Lower lobe of right lung (tissue), 2 donors: ENCODE measurements at places on chromosomes 6 and 20.

DNA sequence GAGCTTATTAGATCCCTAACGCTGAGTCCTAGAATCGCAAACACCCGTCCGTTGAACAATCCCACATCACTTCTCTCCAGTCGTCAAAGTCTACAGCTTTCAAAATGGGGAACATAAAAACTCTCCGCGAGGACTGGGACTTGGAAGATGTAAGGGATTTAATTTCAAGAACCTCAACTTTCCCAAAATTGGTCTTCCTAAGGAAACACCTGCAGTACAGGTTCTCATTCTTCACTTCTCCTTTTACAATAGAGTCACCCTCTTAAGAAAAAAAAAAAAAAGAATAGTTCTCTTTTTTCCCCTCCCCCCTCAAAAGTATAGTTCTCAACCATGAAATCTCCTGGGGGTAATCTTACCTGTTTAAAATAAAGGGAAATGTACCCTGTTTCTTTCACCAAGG lies 6.6 kb upstream of the ZBTB22 start:
- no peak for DNase-seq

DNA sequence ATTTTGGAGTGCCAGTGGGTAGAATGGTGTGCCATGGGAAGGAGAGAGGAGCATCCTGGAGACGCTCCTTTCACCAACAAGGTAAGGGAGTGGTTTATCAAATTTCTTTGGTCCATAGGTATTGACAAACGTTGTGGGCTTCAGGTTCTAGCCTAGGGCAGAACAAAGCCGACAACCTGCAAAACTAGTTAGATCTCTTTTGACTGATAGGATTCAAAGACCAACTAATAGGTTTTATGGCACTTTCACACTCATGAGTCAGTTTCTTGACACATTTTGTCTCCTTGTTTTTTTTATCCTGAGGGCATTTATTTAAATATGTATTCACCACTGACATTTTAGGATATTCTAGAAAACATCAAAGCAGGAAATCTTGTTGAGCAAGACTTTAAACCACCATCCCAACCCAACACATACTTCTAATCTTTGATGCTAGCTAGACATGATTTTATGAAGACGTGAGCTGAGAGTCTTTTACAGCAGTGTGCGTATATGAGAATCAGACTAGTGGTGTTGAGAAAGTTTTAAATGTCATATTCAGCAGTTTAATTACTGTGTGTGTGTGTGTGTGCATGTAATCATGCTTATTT lies 370.4 kb upstream of the HSF2 start:
- no peak for DNase-seq

DNA sequence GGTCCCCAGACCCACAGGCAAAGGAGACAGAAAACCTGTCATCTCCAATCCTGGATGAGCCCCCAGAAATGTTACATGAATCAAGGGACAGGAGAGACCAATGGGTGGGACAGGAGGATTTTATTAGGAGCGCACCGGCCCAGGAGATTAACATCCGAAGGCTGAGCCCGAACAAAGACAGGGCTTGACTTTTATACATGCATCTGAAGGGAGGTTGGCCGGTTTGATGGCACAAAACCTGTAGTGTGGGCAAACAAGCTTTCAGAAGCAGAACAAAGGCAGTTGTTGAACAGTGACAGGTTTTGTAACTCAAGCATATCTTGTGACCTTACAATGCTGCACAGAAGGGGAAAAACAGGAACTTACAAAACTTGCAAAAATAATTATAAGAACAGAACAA lies 83.9 kb upstream of the GPR6 start:
- no peak for DNase-seq

GRCh38 chr20:51096582-51097267 lies 73.8 kb upstream of the KCNG1 start:
- DNase-seq: no peak

DNA sequence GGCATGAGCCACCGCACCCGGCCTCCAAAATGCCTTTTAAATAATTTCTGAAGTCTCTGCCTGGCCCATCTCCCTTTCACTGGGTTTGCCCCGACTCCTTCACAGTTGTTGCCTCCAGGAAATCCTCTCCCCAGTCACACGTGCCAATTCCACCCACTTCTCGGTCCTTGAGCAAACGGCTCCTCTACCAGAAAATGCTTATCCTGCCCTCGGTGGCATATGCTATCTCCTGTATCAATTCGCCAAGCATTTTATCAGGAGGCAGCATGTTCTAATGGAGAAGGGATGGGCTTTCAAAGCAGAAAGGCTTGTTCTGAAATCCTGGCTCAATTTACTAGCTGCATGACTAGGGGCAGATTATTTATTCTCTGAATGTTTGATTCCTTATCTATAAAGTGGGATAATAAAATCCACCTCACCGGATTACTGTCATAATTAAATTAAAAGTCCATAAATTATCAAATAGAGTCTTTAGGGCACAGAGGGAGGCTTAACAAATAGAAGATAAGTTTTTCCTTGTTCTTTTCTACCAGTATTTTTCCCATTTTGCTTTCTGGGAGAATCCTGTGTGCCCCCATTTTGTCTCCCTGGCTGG lies 66.3 kb downstream of the PPP1R3G start:
- no peak for DNase-seq

GRCh38 chr6:4362326-4362725 lies 227.0 kb upstream of the ECI2 start:
- DNase-seq: no peak

DNA sequence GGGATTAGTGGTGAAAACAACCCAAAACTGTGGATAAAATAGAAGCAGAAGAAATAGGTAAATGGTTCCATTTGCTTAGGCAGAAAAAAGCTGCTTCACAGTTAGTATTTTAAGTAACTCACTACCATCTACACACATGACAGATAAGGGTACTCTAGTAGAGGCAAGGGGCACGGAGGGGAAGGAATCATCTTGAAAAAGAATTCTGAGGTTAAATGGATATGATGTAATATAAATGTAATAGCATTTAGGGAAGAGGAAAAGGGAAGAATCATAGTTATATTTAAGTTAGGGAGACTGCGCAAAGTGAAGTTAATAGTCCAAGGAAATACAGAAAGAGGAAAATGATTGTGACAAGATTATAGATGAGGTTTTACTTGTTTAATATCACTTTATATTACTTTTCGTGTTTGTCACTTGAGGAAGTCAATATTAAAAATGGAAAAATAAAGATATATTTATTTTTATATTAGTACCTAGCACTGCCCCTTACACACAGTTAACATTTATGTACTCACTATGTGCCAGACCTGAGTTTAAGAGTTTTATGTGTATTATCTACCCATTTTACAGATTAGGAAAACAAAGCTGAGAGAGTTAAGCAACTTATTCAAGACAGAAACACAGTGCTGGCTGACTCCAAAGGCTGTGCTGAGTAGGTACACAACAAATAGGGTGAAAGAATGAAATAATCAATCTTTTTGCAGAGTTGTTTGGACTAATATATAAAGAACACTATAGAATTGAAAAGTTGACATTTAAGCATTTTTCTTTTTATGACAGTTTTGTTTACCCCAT lies 128.1 kb downstream of the REV3L start:
- DNase-seq: no peak

- no peak for DNase-seq
Observed at GRCh38 chr6:153959276-153959675, 79.8 kb upstream of the OPRM1 start.

DNA sequence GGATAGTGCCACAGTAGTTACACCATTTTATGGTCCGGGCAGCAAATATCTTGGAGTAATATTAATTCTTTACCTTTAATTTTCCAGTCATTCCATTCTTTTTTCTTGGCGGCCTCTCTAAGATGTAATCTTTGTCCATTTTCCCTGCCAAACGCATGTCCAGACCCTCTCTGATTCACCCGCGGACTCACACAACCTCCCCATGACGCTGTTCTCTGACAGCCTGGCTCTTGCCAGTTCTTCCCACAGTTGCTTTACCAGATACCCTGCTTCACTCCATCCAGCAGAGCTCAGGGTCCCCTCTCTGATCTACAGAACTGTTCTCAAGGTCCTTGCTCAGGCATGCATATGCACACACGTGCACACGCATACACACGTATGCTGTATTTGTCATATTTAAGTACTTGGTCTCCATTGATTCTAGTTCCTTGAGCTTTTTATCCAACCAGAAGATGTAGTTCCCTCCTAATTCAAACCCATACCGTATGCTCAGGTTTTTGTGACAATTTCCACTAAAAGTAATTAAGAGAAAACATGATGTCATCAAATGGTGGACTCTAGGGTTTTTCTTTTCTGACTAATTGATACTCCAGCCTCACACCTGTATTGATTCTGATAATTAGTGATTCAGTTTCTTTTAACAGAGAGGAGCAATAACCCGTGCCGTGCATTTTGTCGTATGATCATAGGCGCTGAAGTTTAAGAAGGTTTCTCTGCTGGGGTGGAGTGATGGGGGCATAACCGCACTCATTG lies 10.0 kb downstream of the BPHL start:
- no peak for DNase-seq

DNA sequence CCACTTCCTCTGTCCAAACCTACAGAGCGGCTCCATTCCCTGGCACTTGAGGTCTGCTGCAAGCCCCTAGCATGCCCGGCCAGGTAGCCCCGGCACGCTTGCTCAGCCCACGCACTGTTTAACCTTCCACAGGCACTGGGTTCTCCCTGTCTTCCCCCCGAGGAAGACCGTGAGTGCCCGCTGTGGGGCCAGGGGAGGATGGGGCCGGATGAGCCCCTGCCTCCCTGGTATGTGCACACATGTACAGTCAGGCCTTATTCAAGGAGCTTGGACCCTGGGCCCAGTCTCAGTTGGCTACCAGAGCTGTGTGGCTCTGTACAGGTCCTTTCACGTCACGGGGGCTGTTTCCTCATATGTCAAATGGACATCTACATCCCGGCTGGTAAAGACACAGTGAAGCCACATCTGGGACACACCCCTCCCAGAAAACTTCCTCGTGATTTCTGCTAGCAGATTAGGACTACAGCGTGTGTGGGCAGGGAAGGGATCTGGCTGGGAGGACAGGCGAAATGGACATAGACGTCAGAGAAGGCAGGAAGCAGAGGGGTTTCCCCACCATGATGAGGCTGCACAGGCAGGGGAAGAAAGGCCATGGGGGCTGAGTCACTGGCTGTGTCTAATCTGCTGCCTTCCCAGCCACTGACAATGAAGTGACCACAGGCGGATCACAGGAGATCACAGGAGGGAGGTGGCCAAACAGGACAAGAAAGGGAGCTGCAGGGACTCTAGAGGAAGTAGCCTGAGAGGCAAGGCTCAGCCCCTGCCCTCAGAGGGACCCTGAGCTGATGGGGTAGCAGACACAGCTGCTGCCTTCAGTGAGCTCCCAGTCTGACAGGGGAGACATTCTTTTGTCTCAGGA lies 62.9 kb downstream of the MRPL14 start:
- DNase-seq: peak; percentile 68

DNA sequence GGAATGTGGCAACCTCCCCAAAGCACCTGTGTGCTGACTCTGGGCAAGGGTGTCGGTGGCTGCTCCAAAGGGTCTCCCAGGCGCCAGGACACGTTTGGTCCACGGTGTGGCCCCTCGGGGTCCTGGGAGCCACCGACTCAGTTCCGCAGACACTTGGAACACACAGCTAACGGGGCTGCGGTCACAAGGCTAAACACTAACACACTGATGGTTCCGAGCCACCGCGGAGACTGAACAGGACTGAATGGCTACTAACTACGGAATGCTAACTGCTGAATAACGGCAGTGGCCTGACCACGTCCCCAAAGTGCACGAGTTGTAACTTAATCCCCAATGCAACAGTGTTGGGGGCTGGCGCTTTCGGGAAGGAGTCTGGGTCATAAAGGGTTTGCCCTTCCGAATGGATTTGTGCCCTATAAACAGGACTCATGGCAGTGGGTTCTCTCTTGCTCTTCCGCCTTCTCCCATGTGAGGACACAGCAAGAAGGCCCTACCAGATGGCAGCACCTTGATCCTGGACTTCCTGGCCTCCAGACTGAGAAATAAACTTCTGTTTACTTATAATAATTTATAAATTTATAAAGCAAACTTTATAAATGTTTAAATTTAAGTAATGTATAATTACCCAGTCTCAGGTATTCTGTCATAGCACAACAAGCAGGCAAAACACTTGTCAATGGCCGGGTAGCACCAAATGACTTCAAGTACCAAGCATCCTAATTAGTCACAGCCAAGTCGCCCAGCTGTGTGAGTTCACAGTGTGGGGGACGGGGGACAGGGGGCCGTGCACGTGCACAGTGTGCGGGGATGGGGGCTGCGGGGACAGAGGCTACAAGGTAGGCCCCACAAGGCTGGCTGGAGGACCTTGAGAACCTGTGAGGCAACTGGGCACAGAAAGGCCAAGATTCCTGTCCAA lies 2.3 kb upstream of the EEF1A2 start:
- peak; percentile 35 for DNase-seq

- no peak for DNase-seq
Observed at GRCh38 chr6:2478200-2478599, 232.8 kb upstream of the GMDS start.

DNA sequence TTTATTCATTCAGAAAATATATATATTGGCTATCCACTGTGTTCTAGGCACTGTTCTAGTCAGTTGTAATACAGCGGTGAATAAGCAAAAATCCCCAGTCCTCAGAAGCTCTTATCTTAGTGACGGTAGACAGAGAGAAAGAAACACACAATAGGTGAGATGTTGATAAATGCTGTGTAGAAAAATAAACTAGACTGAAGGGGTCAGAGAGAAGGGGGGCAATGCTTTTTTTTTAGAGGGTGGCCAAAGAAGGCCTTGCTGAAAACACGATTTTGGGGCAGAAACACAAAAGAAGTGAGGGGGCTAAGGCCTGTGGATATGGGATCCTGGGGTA lies 68.0 kb upstream of the MBOAT1 start:
- DNase-seq: no peak

GRCh38 chr6:15426901-15427300 lies 181.0 kb downstream of the JARID2 start:
- DNase-seq: no peak

DNA sequence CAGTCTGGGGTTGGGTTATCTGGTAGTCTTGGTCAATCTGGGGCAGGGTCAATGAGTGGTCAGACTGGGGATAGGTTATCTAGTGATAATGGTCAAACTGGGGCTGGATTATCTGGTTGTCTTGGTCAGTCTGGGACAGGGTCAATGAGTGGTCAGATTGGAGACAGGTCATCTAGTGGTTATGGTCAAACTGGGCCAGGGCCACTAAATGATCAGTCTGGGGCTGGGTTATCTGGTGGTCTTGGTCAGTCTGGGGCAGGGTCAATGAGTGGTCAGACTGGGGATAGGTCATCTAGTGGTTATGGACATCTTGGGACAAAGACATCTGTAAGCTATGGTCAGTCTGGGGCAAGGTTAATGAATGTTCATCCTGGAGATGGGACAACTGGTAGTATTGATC lies 28.5 kb upstream of the BPIFA2 start:
- no peak for DNase-seq

GRCh38 chr6:98843271-98844243 lies 9.2 kb downstream of the POU3F2 start:
- no peak for DNase-seq
